Ureter (tissue), 1 donor: ENCODE measurements at places on chromosomes 13 and 19. TPM values are rescaled to one million over a fixed set of nuclear protein-coding genes. Genes with fewer than 3 reads are reported as not detected.

DNA sequence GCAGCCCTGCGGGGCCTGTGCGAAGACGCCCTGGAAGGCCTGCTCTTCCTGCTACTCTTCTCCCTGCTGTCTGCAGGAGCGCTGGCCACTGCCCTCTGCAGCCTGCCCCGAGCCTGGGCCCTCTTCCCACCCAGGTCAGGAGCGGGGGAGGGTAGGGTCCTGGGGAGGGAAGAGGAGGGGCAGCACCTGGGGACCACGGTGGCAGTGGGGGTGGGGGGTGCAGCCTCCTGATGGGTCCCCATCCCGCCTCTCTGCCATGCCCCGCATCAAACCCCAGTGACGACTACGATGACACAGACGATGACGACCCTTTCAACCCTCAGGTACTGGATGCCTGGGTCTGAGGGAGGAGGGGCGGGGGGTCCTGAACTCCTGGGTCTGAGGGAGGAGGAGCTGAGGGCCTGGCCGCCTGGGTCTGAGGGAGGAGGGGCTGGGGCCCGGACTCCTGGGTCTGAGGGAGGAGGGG lies 13.4 kb upstream of the LENG8 start:
- no peak for DNase-seq

DNA sequence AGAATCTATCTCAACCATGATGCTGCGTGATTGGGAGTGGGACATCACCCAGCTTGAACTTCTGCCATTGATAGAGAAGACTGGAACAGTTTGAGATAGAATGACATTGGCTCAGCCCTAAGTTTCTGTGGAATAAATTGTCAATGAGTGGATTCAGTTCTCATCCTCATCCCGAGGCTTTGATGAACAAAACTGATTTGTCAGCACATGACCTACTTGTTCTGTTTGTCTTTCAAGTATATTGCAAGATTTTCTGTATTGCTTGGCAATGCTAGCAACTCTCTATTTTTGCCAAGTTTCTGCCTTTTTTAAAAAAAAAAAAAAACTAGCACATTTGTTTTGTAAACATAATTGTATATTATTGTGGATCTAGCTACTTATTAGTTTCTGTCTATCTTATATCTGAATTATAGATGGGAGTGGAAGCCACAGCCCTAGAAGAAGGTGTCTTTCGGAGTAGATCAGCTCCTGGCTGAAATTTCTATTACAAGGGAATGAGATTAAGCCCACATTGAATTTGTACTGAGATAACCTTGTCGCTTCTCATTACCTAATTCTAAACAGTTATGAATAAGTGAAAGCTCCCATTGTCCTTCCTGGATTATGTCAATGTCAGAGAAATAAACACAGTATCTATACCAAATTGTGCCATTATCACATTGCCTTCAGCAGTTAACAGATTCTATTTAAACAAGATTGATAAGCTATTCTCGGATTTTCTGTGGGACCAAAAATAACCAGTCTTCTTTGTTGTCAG lies 166.1 kb downstream of the TNFSF13B start:
- no peak for DNase-seq

DNA sequence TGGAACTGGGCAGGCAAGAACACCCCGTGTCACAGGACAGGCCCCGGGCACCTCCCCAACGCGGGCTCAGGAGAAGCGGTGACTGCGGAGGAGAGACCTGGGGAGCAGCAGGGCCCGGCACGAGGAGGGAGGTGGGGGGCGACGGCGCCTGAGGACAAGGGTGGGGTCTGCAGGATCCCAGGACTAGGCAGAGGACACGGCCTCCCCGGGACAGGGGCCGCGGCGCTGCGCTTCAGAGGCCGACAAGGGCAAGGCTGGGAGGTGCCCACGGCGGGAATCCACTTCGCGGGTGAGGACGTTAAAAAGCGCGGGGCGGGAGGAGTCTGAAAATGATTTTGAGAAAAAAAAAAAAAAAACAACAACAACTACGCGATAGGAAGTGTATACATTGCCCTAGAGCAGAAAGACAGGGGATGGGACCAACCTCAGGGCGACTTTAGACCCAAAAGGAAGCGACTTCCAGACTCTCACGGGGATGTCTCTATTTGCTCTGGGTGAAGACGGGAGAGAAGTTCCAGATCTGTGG lies 44.9 kb downstream of the ZNF611 start:
- peak; percentile 62 for DNase-seq

GRCh38 chr13:79440958-79441528 lies 35.0 kb upstream of the RBM26 start:
- DNase-seq: no peak

GRCh38 chr19:6728346-6728745 lies 7.9 kb upstream of the C3 start:
- DNase-seq: peak; percentile 48

DNA sequence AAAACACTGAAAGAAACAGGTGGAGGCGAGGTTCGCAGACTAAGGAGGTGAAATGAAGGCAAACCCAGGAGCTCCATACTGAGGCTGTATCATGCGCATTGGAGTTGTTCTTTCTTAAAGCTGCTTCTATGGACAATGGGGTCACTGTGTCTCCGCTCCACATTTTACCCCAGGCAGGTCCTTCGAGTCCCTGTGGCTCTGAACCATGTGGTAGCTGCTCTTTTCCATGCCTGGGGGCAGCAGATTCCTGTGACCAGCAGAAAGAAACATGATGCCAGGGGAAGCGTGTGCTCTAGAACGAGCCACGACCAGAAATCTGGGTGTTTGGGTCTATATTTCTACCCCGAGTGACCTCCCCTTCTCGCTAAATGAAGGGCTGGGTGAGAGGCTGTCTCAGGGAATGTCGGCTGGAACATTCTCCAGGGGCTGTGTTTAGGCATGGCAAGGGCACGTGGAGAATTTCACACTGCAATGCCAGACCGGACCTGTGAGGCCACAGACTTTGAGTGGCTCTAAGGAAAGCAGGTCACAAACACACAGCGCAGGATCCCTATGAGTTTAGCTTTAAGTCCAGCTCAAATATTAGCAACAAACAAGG lies 95.7 kb upstream of the IRS2 start:
- no peak for DNase-seq

DNA sequence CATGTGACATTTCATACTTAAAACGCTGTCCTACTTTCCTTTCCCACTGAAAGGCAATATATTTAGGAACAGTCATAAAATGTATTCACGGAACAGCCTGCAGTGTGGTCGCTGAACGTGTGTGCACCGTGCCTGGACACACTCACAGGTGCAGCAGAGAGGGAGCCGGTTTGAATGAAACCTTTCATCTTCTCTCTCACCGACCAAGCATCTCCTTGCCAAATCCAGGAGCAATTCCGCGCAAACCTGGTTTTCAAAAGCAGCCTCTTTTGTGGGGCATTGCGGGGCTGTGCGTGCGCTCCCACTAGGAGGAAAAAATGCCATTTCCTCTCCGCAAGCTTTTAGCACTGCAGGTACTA lies 1.0 kb downstream of the DCLK1 start:
- no peak for DNase-seq

- DNase-seq: no peak
These were observed 2.0 kb downstream of the DOCK9 start for GRCh38 chr13:98975822-98976261.

- no peak for DNase-seq
These were observed 54.7 kb downstream of the MBNL2 start for GRCh38 chr13:97276862-97277269.

Gene IFNL1
- total RNA-seq: not detected

Gene RUBCNL
- total RNA-seq: 4.2 TPM

Gene FCER2
- total RNA-seq: not detected
